SK-N-SH (cell line): ENCODE measurements at places on chromosomes 5 and 9.
A peak's percentile ranks its signal among the peaks of the same experiment; 100 is the strongest.

- no peak for DNase-seq
Observed at GRCh38 chr5:174971210-174971609, 246.8 kb downstream of the MSX2 start.

GRCh38 chr9:85534340-85534739 is 207.4 kb downstream of the AGTPBP1 start:
- no peak for DNase-seq

DNA sequence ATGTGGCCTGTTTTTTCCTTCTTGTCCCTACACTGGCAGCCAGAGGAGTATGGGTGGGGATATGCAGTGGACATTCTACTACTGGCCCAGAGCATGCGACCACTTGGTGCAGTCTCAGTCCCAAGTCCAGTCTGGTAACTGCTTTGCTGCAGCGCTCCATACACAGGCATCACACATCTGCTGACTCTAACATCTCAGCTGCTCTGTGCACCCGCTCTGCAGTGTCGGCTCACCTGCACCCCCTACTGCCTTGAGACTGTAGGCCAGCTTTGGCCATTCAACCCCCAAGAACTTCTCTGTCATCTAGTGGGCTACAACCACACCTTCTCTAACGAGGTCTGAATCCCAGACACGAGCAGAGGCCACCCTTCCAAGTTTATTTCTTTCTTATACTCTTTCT is 46.4 kb upstream of the SLCO6A1 start:
- DNase-seq: peak; percentile 11

DNA sequence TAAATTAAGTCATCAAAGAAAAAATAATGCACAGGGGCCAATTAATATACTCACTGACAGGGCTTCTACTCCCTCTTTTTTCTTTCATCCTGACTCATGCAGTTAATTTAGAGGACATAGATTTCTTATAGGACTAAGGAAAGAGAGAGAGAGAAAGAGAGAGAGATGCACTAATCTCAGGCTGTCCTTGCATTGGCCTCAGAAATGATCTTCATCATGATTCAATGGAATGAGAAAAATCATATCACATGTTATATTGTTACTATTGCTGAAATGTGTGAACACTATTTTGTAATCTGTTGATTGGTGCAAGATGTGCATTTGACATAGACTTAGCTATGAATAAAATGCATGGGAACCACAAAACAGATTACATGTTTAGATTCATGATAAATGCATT is 608.3 kb upstream of the NUDT12 start:
- DNase-seq: no peak

DNA sequence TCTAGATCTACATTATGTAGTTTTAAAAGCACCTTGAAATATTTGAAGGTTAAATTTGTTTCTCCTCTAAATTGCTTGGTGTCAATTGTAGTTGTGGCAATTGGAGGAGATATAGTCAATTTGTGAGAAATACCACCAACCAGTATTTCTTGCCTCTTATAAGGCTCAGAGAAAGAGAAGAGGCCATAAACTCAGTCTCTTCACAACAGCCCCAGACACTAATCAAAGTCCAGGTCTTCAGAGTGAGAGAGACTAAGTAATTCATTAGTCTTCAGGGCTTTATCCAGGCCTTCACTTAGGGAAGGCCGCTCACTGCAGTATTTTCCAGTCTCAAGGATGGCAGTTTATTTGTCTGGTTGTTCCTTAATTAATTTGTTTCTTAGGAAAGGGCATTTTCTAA is 168.0 kb upstream of the RGMB start:
- DNase-seq: no peak

- DNase-seq: no peak
Observed at GRCh38 chr9:137919649-137920141, 42.1 kb downstream of the CACNA1B start.
